A549 treated with Hydrocortisone at 1 μM for 4 hours (cell line): ENCODE measurements at places on chromosomes 2 and 18. TPM values are rescaled to one million over a fixed set of nuclear protein-coding genes. Genes with fewer than 3 reads are reported as not detected.

The TMEM247 gene
- total RNA-seq: not detected in 5 replicates

The ST6GAL2 gene
- 10.3 to 19.6 TPM (median 13.8 TPM) in 5 replicates for total RNA-seq

The GNAL gene
- 4.7 to 6.8 TPM (median 5.8 TPM) in 5 replicates for total RNA-seq

The MROH2A gene
- 0.12 to 0.29 TPM (median 0.21 TPM) in 4 of 5 replicates, not detected in the other for total RNA-seq

The IL1R2 gene
- 0.92 to 1.5 TPM (median 1.1 TPM) in 5 replicates for total RNA-seq

The SERPINB13 gene
- not detected in 5 replicates for total RNA-seq

The CDCA7 gene
- 38.4 to 49.6 TPM (median 44.6 TPM) in 5 replicates for total RNA-seq

The LHCGR gene
- not detected in 5 replicates for total RNA-seq

The ELOA2 gene
- total RNA-seq: not detected in 5 replicates

The GPR35 gene
- 0.61 to 0.90 TPM (median 0.87 TPM) in 5 replicates for total RNA-seq

The REG1B gene
- not detected in 5 replicates for total RNA-seq

The RTN4 gene
- 475 to 537 TPM (median 517 TPM) in 5 replicates for total RNA-seq

The SERPINB4 gene
- 0.09 to 0.25 TPM (median 0.18 TPM) in 4 of 5 replicates, not detected in the other for total RNA-seq

The SLC35F5 gene
- total RNA-seq: 39.1 to 50.2 TPM (median 48.5 TPM) in 5 replicates

The ACMSD gene
- total RNA-seq: not detected in 5 replicates

The NTSR2 gene
- 0.05 to 0.09 TPM in 2 of 5 replicates, not detected in the others for total RNA-seq

The KLHL29 gene
- total RNA-seq: 4.5 to 7.1 TPM (median 6.2 TPM) in 5 replicates

The NEU2 gene
- not detected in 5 replicates for total RNA-seq

The SIX3 gene
- 1.9 to 2.9 TPM (median 2.8 TPM) in 5 replicates for total RNA-seq

The ZBTB7C gene
- total RNA-seq: 0.18 to 0.36 TPM (median 0.26 TPM) in 5 replicates

The ATP6V1C2 gene
- total RNA-seq: 0.15 to 0.35 TPM (median 0.32 TPM) in 5 replicates

The POTEE gene
- total RNA-seq: 0.02 to 0.08 TPM (median 0.03 TPM) in 4 of 5 replicates, not detected in the other

The GKN1 gene
- 0.37 to 0.94 TPM (median 0.48 TPM) in 5 replicates for total RNA-seq

The D2HGDH gene
- total RNA-seq: 7.8 to 10.1 TPM (median 9.5 TPM) in 5 replicates

The CD302 gene
- 1.9 to 2.5 TPM (median 2.5 TPM) in 5 replicates for total RNA-seq

The EVA1A gene
- 8.0 to 10.3 TPM (median 8.4 TPM) in 5 replicates for total RNA-seq

The MC2R gene
- total RNA-seq: not detected in 5 replicates

The LRATD1 gene
- 0.05 to 0.10 TPM (median 0.10 TPM) in 5 replicates for total RNA-seq

The FZD7 gene
- 5.6 to 6.5 TPM (median 6.2 TPM) in 5 replicates for total RNA-seq

The NT5DC4 gene
- total RNA-seq: not detected in 5 replicates

The TDRD15 gene
- not detected in 5 replicates for total RNA-seq

The RBKS gene
- total RNA-seq: 6.2 to 8.6 TPM (median 8.2 TPM) in 5 replicates

The LRRTM4 gene
- not detected in 5 replicates for total RNA-seq

The PLGLB1 gene
- 0.36 to 0.82 TPM (median 0.49 TPM) in 5 replicates for total RNA-seq

The LYPD6B gene
- total RNA-seq: 0.10 TPM in 1 of 5 replicates, not detected in the others

The IL1F10 gene
- not detected in 5 replicates for total RNA-seq

The CCDC148 gene
- total RNA-seq: 0.30 to 0.45 TPM (median 0.33 TPM) in 5 replicates

The CCDC121 gene
- total RNA-seq: 3.3 to 5.0 TPM (median 3.7 TPM) in 5 replicates

The ASB3 gene
- 8.7 to 12.7 TPM (median 11.1 TPM) in 5 replicates for total RNA-seq

The UGT1A9 gene
- 3.6 to 6.4 TPM (median 4.2 TPM) in 5 replicates for total RNA-seq

The LONRF2 gene
- 2.0 to 2.6 TPM (median 2.5 TPM) in 5 replicates for total RNA-seq

The GAL3ST2 gene
- total RNA-seq: 0.18 to 0.25 TPM (median 0.23 TPM) in 5 replicates

The C18orf63 gene
- not detected in 5 replicates for total RNA-seq

The NABP1 gene
- total RNA-seq: 10.2 to 14.0 TPM (median 12.8 TPM) in 5 replicates

The TWSG1 gene
- total RNA-seq: 12.6 to 18.3 TPM (median 17.3 TPM) in 5 replicates

The TTC31 gene
- total RNA-seq: 14.4 to 17.7 TPM (median 16.2 TPM) in 5 replicates

The CMPK2 gene
- 0.51 to 1.0 TPM (median 0.78 TPM) in 5 replicates for total RNA-seq

The DPP4 gene
- total RNA-seq: 0.61 to 1.2 TPM (median 0.76 TPM) in 5 replicates

The SALL3 gene
- not detected in 5 replicates for total RNA-seq

The CYP1B1 gene
- 3.8 to 5.5 TPM (median 5.2 TPM) in 5 replicates for total RNA-seq

The MC4R gene
- not detected in 5 replicates for total RNA-seq

The CCDC102B gene
- total RNA-seq: 0.18 to 0.81 TPM (median 0.28 TPM) in 4 of 5 replicates, not detected in the other

The TMEM37 gene
- total RNA-seq: 1.5 to 2.5 TPM (median 1.8 TPM) in 5 replicates

The FEV gene
- total RNA-seq: not detected in 5 replicates
